ENCODE measurements at places on chromosomes 16 and 17.

DNA sequence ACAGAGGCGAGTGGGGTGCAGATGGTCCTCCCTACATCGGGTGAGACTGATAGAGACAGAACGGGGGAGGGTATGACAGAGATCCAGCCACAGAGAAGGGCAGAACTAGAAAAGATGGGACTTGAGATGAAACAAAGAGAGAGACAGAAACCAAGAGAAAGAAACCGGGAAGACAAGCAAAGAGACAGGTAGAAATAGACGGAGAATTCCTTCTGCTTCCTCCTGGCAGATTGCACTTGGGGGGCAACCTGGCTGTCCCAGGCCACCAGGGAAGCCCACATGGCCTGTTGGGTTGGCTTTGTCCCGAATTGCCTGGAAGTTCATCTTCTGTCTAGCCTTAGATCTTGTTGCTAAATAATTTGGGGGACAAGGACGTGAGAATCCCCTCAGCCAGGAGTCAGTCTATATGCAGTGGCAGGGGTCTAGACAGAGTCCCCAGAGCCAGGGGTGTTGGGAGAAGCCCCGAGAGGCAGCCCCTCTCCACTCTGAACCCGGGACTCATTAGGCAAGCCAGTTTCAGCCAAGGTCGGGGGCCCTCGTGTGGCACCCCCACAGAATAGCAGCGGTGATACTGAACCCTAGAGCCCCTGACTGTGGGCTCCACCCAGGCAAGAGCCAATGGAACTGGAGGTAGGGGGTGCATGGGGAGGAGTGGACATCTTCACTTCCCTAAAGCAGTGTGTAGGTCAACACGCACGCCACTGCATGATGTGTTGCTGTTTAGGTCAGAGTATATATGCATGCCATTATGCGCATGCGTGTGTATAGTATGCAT is 627 bp upstream of the TSPOAP1 start:
- peak; percentile 98 for DNase-seq

DNA sequence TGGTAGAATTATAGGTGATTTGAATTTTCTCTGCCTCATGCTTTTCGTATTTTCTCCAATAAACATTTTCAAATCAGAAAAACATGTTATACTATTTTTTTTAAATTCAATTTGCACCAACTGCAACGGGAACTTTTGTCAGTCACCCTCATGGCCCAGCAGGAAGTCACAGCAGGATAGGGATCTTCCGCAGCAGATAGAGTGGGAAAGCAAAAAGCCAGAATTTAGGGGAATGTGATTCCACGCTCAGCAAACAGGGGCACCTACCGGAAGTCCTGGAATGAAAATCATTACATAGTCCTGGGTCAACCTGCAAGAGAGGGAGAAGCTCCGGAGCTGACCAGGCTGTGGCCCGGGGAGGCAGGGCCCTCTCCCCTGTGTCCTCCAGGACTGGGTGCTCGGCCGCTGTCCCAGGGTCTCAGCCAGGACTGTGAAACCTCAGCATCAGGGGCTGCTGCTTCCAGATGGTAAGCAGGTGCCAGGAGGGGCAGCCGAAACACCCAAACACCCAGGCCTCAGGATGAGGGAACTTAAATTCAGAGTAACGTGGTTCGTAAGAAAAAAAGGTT is 3.9 kb downstream of the SLC47A2 start:
- DNase-seq: no peak

GRCh38 chr17:83081684-83082201 is 2.3 kb downstream of the METRNL start:
- DNase-seq: no peak

DNA sequence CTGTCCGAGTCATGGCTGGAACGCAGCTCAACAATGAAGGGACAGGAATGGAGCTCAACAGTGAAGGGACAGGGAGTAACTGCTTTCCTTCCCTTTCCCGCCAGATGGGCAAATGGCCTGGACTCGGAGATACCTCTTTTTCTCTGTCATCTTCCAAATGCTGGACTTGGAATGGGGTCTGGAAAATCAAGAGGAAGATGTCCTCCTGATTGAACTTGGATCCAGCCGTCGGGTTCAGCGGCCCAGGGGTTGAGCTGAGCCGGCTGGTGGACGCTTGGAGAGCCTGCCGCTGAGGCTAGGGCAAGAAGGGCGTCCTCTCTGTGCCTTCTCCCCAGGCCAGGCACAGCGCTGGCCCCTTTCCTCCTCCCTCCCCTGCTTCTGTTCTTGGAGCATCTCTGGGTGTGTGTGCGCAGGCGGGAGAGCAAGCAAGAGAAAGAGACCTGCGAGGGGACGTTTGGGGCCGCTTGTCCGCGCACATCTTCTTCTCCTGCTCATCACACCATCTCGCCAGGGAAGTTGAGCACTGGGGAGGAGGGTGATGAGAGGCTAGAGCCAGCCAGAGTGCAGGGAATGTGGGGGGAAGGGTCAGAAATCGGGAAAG is 6.6 kb downstream of the NEUROD2 start:
- DNase-seq: no peak

DNA sequence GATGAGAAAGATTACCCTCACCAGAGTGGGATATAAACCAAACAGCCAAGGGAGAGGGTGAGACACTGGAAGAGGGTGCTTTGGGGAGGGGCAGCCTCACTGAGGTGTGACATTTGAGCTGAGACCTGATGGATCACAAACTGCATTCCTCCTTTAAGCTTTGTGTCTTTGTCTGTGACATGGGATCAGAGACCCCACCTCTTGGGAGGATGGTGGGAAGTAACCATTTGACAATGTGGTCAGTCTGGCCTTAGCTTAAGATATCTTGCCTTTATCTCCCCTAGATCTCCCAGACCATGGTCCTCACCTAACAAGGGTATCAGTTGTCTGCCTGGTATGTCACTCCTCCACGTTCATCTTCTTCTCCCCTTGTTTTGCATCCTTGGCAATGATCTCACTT is 163.4 kb downstream of the SHISA9 start:
- DNase-seq: no peak

DNA sequence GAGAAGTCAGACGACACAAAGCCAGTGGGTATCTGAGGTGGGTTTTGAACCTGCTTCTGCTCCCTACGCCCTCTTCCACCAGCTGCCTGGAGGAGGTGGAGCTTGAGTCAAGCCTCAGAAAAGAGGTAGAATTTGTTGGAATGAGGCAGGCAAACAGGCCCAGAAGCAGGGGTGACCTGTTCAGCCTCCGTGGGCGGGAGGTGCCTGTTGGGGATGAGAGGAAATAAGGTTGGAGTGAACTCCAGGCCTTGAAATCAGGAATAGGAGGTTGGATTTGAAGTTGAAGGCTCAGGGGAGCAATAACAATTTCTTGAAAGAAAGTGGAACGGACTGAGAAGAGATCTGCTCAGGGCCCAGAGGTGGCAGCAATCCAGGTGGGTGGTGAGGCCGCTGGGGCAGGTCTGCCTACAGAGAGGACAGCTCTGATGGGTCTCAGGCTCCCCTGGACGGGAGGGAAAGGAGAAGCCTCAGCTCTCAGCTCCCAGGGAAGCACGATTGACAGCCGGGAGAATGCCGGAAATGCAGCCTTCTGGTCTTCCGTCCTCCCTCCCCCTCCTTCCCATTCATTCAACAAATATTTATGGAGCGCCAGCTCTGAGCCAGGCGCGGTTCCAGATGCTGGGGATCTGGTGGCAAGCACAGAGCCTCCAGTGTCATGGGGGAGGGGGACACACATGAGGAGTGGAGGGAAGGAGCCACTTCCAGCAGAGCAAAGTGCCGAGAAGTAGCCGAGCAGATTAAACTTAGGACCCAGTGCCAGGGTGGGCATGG is 61.9 kb upstream of the CIBAR2 start:
- DNase-seq: no peak

DNA sequence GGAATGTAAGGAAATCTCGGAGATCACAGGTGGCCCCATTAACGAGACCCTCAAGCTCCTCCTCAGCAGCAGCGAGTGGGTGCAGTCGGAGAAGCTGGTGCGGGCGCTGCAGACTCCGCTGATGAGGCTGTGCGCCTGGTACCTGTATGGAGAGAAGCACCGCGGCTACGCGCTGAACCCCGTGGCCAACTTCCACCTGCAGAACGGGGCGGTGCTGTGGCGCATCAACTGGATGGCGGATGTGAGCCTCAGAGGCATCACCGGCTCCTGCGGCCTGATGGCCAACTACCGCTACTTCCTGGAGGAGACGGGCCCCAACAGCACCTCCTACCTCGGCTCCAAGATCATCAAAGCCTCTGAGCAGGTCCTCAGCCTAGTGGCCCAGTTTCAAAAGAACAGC is 16.2 kb downstream of the MLYCD start:
- no peak for DNase-seq

- no peak for DNase-seq
These were observed 96.6 kb downstream of the CYB561 start for GRCh38 chr17:63349478-63350000.

- DNase-seq: no peak
These were observed 51.8 kb upstream of the MED9 start for GRCh38 chr17:17425005-17425404.

- DNase-seq: no peak
These were observed 3.2 kb downstream of the FCSK start for GRCh38 chr16:70457446-70458166.

- DNase-seq: no peak
These were observed 132.1 kb downstream of the HS3ST4 start for GRCh38 chr16:25823891-25824290.

DNA sequence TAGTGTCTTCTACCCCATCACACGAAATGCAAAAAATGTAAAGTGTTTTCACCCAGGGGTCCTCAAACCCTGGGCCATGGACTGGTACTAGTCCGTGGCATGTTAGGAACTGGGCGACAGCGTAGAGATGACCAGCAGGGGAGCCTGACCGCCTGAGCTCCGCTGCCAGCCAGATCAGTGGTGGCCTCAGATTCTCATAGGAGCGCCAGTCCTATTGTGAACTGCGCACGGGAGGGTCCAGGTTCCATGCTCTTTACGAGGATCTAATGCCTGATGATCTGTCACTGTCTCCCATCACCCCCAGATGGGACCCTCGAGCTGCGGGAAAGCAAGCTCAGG is 4.5 kb downstream of the SCARF1 start:
- DNase-seq: no peak

- no peak for DNase-seq
These were observed 9.6 kb downstream of the CRISPLD2 start for GRCh38 chr16:84829168-84829965.

GRCh38 chr17:57120814-57121213 is 35.8 kb downstream of the AKAP1 start:
- no peak for DNase-seq

- DNase-seq: no peak
These were observed 72.6 kb downstream of the LMF1 start for GRCh38 chr16:898216-898615.

- DNase-seq: no peak
These were observed 55.9 kb upstream of the MTSS2 start for GRCh38 chr16:70741783-70742125.

- peak; percentile 32 for DNase-seq
These were observed 63.7 kb upstream of the MRTFB start for GRCh38 chr16:14007450-14007849.

DNA sequence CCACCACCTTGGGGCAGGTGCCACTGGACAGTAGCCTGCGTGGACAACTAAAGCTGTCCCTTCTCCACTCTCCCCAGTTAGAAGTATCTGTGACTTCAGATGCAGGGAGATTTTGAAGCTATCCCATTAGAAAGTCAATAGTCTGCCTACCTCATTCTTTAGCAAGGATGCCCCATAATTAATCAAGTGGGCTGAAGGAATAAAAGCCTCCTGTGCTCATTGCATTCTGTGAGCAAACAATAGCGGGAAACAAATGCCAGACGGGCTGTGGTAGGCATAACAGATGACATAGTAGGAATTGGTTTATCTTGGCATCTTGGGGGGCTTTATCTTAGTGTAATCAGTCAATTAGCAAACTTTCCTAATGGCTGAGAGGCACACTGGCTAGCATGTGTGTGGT is 96.7 kb upstream of the HSBP1 start:
- DNase-seq: no peak

- DNase-seq: no peak
These were observed 46.9 kb downstream of the SYCE1L start for GRCh38 chr16:77246150-77246549.

GRCh38 chr17:74280093-74280513 is 6.1 kb downstream of the DNAI2 start:
- peak; percentile 76 for DNase-seq

DNA sequence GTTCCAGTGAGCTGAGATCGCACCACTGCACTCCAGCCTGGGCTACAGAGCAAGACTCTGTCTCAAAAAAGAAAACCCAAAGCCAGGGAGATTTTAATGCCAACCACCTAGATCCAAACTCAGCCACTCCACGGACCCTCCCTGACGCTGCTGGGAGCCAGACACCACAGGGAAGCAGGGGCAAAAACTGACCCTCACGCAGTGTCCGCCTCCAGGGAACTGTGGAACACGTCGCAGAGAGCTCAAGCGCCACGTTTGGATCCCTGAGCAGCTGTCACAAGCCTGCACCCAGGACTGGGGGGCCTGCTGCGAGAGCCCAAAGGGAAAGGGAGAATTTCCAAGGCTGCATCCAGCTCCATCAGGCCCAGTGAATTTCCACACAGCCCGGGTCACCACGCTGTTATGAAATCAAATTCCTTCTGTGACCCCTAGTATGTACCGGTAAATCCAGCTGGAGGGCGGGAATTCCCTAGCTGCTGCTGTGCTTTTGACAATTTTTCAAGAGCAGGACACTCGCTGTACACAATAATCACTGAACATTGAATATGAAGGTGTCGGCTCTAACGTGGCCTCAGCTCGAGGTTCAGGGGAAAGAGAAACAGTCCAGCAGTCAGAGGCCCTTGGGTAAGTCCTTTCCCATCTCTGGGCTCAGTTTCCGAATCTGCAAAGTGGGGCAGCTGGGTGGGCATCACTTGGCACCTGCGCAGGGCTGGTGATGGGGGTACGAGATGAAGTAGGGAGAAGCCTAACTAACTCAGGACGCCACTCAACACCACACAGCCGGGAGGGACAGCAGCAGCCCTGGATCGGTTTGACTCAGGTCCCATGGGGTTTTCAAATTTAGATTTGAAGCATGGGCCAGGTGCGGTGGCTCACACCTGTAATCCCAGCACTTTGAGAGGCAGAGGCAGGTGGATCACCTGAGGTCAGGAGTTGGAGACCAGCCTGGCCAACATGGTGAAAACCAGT is 8.6 kb downstream of the CARHSP1 start:
- no peak for DNase-seq

GRCh38 chr16:60929-61878 is 7.6 kb downstream of the SNRNP25 start:
- DNase-seq: no peak

DNA sequence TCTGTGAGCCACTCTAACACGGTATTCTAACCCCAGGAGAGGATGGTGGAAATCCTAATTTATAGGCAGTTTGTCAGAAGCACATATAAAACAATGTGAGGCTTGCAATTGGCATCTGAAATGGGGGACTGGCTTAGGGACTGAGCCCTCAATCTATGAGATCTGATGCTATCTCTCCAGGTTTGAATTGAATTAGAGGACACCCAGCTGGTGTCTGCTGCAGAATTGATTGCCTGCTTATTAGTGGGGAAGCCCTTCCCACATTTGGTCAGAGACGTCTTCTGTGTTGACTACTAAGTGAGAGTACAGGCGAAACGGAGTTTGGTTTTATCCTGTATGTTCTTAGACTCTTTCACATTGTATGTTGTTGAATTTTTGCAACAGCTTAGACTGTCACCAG is 13.6 kb upstream of the TMIGD1 start:
- no peak for DNase-seq

All from activated CD4-positive, alpha-beta T cell treated with anti-CD3 and anti-CD28 coated beads, Interleukin-2, Interleukin-6, amounts not matched to agents 100 ng/mL and 50 ng/mL, durations not matched to agents 16 hours and 8 hours (primary cell).